ACHN (cell line): ENCODE measurements at places on chromosomes 7 and 10.
A peak's percentile ranks its signal among the peaks of the same experiment; 100 is the strongest.

- no peak for DNase-seq
These were observed 167.4 kb downstream of the PTPN20 start for GRCh38 chr10:47078393-47079203.

- DNase-seq, result no peak
These were observed 86.6 kb upstream of the MDFIC start for GRCh38 chr7:114835303-114835702.

GRCh38 chr10:107232013-107232412, 67.5 kb upstream of the SORCS1 start:
- no peak for DNase-seq

DNA sequence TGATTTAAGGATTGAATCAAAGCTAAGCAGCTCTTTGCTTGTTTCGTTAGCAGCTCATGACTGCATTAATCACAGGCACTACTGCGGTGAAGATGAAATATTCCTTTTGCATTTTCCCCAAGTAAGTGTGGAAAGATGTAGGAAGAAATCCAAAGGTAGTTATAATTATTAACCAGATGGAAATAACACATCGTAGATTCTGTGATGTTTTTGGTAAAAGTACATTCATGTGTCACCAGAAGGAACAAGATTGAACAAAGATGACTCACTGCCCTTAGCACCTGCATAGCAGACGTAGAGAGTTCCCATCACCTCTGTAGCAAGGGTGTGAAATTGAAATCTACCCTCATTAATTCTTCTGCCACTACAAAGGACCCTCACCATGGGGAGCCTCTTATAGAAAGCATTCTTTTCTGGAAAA, 37.1 kb downstream of the SMURF1 start:
- peak; percentile 90 for DNase-seq

- DNase-seq, result peak; percentile 99
These were observed 18.7 kb downstream of the SRRM3 start for GRCh38 chr7:76220185-76221057.

GRCh38 chr10:90806677-90807076, 51.2 kb downstream of the HTR7 start:
- no peak for DNase-seq

GRCh38 chr7:36301914-36302771, 87.5 kb upstream of the ANLN start:
- DNase-seq, result peak; percentile 87

DNA sequence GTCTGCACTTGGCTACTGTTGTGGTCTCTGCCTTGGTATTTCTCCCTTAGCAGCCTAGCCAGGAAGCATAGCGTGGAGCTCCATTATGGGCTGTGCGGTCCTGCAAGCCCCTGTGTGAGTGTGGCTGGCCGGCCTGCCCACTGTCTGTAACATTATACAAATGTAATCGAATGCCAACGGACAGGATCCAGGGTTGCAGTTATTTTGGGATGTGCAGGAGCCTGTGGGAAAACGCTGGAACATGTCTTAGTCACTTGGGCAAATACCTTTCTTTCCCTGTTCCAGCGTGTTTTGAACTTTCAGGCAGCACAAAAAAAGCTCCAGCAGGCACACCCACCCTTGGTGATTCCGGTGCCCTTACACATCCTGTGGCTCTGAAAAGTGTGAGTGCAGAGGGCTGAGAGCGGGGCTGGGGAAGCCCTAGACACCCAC, 29.5 kb downstream of the BAG3 start:
- DNase-seq, result no peak

DNA sequence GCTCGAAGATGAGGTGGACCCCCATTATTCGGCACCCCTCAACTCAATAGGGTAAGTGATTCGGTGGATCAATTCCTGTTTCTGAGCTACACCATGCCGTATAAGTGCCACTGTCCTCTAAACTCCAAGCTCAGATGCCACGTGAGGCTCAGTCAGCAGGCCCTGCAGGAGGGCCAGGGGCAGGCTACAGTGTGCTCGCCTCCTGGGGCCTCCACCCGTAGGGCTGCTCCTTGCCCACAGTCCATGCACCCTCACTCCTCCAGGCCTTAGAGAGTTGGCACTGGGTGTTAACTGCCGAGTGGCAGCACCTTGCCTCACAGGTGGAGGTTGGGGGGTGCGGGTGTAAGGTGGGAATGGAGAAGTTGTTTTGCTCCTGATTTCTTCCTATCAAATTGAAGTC, 12.1 kb downstream of the C10orf53 start:
- DNase-seq, result no peak

DNA sequence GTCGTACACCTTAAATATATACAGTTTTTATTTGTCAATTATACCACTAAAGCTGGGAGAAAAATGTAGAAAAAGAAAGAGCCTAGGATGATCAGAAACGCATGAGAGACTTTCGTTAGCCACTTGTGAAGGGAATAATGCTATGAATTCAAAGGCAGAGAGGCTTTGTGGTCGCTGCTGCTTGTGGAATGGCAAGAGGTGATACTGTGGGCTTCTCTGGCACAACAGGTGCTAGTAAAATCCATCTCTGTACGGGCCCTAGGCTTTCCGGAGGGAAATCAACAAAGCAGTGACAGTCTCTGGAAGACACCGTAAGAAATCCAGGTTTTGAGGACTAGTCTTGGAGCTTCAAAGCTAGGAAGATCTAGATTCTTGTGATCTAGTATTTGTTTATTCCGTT, 52.6 kb downstream of the LRRC72 start:
- DNase-seq, result no peak

DNA sequence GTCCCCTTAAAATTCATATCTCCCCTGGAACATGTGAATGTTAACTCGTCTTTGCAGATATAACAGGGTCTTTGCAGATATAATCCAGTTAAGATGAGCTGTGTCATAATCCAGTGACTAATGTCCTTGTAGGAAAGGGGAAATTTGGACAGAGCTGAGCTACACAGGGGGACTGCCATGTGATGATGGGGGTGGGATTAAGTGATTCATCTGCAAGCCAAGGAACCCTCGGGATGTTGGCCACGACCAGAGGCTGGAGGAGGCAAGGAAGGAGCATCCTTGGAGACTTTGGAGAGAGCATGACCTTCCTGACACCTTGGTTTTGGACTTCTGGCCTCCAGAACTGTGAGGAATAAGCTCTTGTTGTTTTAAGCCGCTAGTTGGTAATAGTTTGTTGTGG, 153.9 kb upstream of the PCBD1 start:
- no peak for DNase-seq

DNA sequence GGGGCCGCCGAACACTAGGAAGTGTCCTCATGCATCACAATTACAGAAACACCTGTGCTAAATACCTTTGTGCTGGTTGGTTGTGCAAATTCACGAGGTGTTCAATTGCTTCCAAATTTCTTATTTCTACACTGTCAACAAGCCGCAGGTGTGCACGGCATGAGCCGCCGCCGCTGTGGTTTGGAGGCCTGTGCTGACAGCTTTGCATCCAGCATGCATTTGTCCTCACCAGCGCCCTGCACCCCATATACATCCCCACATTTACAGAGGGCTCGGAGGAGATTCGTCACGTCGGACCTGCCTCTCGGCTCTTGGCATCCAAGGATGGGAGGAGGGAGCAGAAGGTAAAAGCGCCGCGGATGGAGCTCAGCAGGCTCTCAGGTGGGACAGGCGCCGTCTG, 305.3 kb upstream of the MKI67 start:
- no peak for DNase-seq

DNA sequence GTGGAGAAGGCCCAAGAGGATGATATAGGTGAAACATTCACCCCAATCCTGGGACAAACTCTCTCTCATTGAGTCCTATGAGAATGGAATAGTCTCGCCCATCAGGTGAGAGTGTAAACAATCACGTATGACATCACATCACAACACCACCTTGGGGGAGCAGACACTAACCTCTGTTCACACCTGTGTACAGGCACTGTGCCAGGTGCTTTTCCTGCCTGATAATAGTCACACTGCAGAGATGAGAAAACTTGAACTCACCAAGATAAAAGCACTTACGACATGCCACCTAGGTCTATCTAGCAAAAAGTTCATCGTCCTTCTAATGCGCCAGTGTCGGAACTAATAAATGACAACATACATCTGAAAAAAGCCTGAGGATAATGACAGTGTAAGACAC, 187.8 kb downstream of the FAM107B start:
- DNase-seq, result no peak

- DNase-seq, result peak; percentile 39
These were observed 1.4 kb downstream of the MTURN start for GRCh38 chr7:30136117-30136731.

DNA sequence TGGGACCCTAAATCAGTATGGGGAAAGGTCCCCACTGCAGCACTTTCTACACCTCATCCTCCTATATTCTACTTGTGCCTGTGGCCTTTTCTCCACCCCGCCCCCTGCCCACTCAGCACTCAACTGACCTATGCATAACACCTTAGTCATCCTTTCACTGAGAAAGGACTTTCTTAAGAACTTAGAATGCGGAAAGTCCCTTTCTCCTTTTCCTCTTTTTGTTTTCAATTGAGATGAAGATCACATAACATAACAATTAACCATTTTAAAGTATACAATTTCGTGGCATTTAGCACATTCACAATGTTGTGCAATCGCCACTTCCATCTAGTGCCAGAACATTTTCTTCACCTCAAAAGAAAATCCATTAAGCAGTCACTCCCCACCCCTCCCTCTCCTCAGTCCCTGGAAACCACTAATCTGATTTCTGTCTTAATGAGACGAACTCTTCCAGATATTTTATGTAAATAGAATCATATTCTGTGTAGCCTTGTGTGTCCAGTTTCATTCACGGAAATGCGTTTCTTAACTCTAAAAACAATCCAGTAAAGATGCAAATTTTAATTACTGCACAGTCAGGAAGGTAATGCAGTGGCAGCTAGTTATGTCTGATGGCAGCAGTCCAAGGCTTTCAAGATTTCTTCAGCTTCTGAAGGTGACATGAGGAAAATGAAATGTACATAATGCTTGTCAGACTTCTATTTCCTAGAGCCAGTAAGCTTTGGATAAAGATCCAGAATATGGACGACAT, 41.7 kb downstream of the FAS start:
- DNase-seq, result peak; percentile 69

DNA sequence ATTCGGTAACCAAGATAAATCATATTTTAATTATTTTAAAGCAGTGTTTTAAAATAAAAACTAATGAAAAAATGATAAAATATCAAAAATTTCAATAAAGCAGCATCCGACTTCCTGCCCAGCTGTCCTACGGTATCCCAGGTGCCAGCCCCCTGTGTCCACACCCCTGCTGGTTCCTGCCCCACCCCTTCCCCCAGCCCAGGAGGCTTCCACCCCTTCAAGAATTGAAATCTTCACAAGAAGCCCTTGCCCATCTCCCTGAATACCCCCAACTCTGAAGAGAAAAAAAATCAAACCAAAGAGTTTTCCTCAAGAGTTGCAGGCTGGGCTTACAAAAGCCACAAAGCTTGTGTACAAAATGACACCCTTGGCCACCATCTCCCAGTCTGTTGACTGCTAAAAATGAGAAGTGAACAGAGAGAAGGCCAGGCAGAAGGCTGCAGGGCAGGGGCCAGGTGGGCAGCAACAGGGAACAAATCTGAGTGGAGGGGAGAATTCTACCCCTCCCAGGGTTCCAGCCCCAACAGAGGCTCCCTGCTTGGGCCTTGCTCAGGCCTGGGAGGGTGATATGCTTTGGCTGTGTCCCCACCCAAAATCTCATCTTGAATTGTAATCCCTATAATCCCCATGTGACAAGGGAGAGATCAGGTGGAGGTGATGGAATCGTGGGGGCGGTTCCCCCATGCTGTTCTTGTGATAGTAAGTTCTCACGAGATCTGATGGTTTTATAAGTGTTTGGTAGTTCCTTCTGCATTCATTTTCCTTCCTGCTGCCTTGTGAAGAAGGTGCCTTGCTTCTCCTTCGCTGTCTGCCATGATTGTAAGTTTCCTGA, 14.5 kb downstream of the GPRIN2 start:
- no peak for DNase-seq

DNA sequence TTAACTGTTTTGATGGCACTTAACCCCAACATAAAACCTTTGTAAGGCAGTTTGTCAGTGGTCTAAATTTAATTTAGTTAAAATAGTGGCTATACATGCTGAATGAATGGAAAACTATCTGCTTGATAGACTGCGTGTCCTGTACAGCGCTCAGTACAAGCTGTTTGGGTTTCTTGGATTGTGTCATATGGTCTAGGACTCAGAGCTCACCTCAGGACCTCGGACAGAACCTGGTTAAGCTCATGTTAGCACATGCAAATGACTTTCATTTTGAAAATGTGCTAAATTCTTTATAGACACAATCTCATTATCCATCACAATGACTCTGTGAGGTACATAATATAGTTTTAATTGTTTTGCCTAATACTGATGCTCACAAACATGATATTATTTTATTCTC, 55.7 kb upstream of the RELN start:
- DNase-seq, result peak; percentile 15

DNA sequence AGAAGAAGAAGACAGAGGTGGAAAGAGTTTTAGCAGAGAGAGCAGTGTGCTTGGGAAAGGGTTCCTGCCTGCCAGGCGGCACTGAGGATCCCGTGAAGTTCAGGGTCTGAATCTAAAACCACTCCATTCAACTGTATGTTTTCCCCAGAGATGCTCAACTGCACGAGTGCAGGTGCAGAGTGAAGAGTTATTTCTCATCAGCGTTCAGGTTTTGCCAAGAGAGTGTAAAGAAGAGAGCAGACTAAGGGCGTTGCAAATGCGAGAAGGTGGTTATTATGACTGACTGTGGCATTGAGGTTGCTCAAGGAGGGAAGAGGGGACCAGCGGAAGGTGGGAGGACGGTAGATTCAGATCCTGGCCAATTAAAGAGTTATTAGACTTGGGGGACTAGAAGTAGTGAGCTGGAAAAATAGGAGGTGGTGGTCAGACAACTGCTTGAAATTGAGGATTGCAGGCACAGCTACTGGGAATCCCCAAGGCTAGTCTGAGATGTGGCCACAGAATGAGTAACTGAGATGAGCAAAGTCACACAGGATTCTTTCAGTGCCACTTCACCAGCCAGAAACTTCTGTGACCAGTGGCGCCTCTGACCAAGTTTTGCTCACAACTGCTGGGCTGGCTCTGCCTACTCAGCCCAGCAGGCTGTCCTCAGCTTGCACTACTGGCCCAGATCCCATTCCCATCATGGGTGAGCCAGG, 29.1 kb downstream of the STRA8 start:
- DNase-seq, result no peak

DNA sequence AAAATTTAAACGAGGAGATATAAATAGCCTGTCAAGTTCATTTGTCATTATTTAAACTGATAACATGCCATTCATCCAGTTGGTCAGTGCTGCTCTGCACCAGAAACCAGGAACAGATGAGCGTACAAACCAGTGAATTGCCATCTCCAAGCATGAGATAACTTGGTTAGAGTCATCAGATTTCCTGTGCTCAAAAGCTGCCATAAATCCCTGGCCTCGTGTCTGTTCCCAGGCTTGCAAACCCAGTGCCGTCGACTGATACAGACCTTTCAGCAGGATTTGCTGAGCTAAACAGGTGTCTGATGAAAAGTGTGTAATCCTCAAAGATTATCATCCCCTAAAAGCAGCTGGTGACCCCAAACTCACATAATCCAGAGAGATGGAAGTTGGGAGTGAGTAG, 96.0 kb upstream of the SAMD8 start:
- DNase-seq, result no peak

DNA sequence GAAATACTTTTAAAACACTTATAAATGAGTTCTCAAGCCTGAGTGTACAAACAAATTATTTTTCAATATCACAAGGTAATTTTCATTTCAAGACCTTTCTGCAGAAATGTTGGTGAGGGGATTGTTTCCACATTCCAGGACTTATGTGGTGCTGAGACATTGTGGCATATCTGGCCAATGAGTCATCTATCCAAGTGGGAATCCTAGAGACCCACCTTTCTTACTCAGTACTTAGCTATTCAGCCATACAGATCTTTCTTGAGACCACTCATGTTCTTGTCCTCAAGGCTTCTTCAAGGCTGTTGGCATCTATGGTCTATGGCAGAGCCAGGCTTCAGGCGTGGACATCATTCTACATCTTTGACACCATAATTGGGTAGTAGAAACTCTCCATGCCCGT, 225.4 kb downstream of the DKK1 start:
- peak; percentile 57 for DNase-seq
